HS-5 (cell line): ENCODE measurements at places on chromosomes 12 and 14.

DNA sequence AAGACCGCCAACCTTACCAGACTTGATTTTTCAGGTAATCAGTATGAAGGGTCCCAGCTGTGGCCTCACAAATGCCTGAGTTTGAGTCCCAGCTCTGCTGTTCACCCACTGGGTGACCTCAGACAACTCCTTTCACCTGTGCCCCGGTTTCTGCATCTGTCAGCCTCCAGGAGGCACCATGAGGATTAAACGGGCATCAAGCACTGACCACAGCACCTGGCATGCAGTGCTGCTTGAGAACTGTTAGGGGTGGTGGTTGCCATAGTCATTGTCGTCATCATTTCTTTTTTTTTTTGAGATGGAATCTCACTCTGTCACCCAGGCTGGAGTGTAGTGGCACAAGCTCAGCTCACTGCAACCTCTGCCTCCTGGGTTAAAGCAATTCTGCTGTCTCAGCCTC is 57.9 kb downstream of the PHETA1 start:
- DNase-seq = no peak

GRCh38 chr14:81509838-81510452 is 23.7 kb downstream of the SEL1L start:
- no peak for DNase-seq

- no peak for DNase-seq
These were observed 82.9 kb upstream of the VASH1 start for GRCh38 chr14:76678244-76678800.

- no peak for DNase-seq
These were observed 154.1 kb upstream of the ATP2B1 start for GRCh38 chr12:89862511-89863445.

GRCh38 chr12:5232291-5232690 is 188.6 kb downstream of the KCNA5 start:
- DNase-seq = no peak

DNA sequence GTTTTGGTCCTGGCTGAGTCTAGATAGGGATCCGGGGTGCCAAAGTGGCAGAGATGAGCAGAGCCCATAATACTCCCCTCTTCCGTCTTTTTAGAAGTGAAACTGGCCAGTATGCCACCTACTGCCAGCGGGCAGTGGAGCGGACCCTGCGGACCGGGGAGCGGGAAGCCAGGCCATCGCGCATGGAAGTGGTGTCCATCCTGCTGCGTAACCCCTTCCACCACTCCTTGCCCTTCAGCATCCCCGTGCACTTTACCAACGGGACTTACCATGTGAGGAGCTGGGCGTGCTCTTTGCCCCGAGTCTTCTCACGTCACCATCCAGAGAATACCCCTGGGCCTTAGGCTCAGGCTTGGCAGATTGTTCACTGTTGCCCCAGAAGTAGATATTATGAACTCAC is 21.0 kb downstream of the PIGH start:
- no peak for DNase-seq

GRCh38 chr12:39682689-39683477 is 63.3 kb upstream of the ABCD2 start:
- no peak for DNase-seq

- no peak for DNase-seq
These were observed 149.0 kb upstream of the PRMT8 start for GRCh38 chr12:3342051-3342450.

DNA sequence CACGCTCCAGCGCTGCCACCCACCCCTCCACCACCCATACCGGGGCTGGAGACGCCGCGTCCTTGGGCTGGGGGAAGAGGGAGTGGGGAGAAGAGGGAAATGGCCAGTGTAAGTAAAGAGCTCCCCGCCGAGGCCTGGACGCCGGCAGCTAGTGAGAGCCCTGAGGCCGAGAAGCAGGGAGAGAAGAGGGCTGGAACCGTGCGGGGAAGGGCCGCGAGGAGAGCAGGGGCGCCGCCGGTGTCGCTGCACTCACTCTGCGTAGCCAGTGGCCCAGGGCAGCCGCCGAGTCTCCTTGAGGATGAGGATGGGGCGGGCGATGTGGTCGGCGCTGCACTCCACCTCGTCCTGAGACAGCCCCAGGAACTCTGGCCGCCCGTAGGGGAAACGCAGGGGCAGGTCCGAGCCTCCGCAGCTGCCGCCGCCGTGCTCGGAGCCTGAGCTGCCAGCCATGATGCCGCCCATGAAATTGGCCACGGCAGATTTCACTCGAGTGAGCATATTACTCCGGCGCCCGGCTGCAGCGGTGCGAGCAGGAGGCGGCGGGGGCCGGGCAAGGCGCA is 631 bp downstream of the PPM1H start:
- no peak for DNase-seq

DNA sequence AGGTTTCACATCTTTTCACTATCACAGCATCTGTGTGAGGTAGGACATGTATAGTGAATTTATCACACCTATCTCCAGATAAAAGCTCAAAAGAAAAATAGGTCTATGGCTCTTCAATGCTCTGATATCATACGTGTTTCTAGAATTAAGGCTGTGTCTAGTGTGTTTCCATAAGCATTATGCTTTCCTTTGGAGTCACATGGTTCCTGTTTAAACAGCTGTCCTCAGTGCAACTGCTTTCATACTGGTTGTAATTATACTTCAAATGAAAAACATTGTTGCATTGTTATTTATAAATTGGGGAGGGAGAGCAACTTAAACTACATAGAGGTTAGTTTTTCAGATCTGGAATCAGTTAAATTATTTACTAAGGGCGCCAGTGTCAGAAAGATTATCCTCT is 151.6 kb downstream of the SYT1 start:
- no peak for DNase-seq

- DNase-seq = no peak
These were observed 38.9 kb downstream of the TPCN1 start for GRCh38 chr12:113260127-113260526.

- no peak for DNase-seq
These were observed 85.5 kb upstream of the SSTR1 start for GRCh38 chr14:38122241-38122640.

- DNase-seq = no peak
These were observed 186.6 kb upstream of the OR4E1 start for GRCh38 chr14:21860172-21860571.

GRCh38 chr12:47840571-47840970 is 20.9 kb upstream of the HDAC7 start:
- DNase-seq = no peak

- no peak for DNase-seq
These were observed 21.0 kb upstream of the MDM2 start for GRCh38 chr12:68786929-68787328.

DNA sequence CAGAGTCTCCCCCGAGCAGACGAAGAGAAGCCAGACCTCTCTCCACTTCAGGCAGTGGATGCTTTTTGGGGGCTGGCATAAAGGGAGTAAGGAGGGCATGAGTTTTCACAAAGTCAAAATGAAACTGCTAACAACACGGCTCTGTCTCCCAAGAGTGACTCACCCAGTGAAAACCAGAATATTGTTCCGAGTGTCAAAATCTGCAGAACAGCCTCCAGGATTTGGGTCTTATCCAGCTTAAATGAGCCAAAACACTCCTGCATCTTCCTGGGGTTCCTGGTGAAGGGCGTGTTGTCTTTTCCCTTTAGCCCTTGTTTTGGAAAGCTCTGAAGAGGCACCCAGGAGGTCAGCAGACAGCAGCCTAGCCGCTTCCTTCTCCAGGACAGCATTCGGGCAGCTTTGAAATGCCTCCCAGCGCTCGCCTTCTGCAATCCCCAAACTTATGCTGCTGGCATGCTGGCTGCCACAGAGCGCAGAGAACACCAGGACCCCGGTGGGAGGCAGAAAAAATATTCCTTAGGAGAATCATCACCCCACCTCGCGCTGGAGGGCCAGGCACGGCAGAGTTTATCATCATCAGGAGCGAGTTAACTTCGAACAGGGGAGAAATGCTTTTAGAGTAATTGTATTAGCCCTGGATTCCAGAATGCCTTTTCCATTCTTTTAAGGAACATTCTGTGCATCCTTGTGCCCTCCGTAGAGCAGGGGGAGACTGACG is 117.7 kb upstream of the NCOR2 start:
- DNase-seq = peak; percentile 29

DNA sequence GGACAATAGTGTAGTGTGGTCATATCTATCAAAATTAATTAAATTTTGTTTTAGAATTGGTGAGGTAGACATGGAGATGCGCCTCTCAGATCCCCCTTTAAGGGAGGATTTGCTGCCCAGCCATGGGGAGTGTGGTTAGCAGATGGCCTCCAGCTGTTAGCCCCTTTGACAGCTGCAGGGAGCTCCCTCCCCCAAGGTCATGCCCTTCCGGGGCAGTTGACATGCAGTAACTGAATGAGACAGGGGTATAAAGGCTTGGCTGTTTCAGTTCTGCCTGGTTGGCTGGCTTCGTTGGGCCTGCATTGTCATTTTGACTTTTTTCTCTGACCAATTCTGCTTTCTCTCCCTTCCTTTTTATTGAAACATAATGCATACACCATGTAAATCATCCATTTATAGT is 291.5 kb upstream of the SRRM4 start:
- DNase-seq = no peak

DNA sequence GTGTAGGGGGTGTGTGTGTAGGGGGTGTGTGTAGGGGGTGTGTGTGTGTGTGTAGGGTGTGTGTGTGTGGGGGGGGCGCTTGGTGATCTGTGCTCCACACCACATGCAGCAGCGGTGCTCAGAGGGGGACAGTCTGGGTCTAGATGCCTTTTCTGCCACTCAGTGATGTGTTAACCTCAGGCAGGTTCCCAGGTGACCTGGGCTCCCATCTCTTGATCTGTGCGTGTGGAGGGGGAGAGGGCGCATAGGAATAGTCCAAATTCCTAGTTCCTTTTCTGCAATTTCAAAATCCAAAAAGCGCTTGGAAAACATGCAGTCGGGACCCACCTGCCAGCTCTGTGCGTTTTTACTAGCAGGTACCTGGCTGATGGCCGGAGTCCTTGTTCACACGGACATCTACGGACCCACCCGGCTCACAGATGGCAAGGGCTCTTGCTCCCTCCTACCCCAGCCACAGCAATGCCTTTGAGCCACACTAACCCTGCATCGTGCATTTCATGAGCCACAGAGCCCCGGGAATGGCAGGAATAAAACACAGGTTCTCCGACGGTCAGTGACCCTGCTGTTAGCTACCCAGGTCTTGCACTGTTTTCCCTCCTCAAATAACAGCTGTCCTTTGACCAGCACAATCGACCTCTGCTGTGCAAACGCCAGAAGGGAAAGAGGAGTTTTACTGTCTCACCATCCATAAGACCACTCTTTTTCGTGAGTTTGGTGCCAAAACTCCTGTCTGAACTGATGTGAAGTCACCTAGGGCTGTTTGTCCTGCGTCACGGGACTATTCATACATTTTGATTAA is 120.8 kb downstream of the GLT1D1 start:
- no peak for DNase-seq

DNA sequence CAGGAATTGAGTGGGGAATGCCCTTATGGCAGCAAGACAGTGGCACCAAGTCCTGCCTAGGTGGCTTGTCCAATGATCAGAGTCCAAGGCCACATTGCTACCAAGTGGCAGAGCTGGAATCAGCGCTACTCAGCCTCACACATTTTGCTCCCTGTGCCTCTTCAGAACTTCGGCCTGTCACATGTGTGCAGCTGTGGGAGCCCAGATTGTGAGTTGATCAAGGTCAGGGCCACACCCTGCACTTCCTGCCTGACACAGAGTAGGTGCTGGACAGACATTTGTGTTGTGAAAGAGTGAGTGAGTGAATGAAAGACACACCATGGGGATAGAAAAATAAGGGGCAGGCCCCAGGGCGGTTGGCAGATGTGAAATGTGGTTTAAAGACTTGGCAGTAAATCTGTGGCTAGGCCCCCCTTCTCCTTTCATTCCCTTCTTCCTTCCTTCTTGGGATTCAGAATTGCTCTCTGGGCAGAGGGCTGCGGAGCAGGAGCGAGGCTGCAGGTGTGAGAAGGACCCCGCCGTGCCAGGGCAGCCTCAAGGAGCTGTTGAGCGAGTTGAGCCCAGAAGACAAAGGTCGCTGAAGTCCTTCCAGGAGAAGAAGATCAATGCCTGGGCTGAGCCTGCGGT is 83.5 kb downstream of the SLC25A47 start:
- peak; percentile 20 for DNase-seq

DNA sequence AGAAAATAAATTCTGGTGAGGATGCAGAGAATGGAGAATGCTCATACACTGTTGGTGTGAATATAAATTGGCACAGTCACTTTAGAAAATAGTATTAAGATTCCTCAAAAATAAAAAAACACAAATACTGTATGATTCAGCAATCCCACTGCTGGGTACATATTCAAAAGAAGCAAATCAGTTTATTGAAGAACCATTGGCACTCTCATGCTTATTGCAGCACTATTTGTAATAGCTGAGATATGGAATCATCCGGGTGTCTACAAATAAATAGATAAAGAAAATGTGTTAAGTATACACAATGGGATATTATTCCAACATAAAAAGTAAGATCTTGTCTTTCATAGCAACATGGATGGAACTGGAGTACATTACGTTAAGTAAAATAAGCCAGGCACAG is 579.4 kb upstream of the SEL1L start:
- no peak for DNase-seq

GRCh38 chr12:49917166-49917787 is 13.6 kb upstream of the FAIM2 start:
- DNase-seq = no peak

DNA sequence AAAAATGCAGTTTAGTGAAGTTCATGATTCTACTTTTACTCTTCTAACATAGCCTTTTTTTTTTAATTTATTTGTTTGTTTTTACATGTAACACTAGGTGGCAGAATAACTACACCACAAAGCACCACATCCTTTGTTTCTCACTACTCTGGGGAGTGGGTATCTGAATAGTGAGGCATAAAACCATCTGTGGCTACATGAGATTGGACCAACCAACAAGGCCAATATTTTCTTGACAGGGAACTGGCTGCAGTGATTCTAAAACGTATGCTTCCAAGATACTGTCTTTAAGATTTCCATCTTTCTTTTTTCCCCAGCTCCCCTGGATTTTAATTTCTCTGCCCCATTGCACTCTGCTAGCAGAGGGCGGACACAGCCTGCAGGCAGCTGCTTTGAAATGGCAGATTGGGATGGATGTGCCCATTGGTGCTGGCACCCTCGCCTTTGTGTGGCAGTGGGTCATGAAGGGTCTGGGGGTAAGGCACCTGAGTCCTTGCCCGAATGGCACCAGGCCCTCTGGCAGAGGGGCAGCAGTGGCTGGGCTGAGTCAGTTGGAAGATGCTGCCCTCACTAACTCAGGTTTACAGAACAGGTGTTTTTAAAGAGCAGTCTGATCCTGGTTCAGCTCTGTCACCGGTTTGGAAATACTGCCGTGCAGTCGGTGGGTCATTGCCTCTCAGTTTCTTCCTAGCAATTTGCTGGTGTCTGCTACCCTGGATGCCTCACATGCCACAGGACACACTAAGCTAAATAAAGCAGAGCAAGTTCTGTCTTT is 429.1 kb downstream of the RAD51B start:
- DNase-seq = no peak

DNA sequence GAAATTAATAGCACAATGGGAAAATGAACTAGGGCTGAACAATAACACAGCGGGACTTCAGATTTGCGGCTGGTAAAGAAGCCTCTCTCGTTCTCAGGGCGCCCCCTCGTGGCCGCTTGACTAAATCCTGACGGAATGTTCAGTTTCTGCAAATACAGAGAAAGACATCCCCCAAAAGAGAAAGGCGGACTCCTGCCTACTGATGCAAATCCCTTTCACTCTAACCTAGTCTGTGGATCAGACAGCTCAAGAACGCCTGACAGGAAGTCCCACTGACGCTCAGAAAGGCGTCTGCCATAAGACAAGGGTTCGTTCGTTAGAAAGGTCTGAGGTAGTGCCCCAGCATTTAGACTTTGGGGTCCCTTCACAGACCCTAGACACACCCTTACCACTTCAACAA is 2.5 kb downstream of the NUAK1 start:
- peak; percentile 76 for DNase-seq
